ENCODE measurements at places on chromosomes 1 and 21.
A peak's percentile ranks its signal among the peaks of the same experiment; 100 is the strongest.

DNA sequence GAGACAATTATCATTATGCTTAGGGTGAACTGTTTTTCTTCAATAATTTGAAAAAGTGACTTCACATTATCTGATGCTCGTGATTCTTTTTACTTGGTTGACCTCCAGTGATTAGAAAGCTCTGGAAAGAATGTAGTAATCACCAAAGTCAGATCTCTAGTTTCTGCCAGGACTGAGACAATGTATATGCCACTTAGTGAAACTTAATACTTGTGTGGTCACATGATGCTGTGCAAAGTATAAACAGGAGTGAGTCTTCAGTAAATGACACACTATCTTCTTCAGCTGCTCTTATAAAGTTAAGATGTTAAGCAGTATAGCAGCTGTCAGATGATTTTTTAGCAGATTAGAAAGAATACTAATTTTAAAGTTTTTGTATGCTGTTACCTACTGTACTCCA, 17.2 kb downstream of the VCAM1 start:
- no peak for DNase-seq

DNA sequence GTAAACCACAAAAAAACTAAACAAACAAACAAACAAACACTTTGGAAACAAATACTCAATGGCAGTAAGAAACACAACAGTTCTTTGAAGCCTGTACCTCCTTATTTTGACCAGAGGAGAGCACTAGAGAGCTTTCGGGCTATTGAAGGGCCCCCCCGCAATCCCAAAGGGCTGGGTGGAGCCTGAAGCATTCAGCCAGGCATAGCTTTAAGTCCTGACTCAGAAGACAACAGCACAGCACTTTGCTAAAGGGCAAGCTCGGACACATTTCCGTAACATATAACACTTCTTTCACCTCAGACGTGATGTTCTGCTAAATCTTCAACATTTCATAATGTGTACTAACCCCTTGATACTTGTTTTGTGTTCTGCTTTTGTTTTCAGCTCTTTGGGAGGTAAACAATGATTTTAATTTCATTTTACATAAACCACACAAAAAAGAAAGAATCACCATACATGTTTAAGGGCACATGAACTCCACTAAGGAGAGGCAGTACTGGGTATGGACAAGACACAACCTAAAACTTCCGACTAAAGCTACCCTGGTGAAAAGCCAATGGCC, 9.7 kb upstream of the SHCBP1L start:
- DNase-seq, result peak; percentile 6

DNA sequence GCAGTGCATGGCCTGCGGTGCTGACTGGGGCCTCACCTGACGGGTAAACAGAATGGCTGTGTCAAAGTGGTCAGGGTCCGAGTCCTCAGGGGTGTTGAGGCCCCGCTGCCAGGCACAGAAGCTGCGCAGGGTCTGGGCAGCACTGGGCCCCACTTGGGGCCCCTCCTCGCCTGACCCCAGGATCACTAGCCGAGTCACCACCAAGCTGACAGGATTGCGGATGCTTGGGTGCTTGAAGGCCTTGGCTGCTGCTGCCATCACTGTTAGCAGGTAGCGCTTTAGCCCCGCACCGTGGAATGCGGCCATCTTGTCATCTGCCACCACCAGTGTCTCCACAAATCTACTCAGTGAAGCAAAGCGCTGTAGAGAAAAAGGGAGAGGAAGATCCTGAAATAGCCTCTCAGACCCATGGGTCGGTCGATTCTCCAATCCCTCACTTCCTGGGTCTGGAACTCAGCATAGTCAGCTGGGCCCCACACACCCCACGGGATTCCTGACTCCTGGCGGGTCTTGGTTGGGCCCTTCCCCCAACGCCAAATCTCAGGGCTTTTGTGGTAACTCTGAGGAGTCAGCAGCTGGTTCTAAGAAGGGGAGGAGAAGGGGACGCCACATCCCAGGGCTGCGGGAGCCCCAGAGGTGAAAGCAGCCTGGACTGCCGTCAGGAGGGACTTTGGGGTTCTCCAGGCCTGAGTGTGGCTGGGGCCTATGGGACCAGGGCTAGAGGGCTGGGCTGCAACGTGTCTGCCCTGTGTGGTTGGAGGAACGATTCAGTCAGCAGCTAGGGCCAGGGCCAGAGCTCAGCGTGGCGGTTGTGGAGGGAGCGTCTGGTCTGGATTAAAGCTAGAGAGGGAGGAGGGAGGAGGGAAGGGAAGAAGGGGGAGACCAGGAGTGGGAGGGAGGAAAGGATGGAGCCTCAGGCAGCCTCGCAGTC, 2.1 kb downstream of the ADAMTS4 start:
- DNase-seq, result no peak

GRCh38 chr1:83689921-83690868, 308.7 kb downstream of the TTLL7 start:
- DNase-seq, result no peak

DNA sequence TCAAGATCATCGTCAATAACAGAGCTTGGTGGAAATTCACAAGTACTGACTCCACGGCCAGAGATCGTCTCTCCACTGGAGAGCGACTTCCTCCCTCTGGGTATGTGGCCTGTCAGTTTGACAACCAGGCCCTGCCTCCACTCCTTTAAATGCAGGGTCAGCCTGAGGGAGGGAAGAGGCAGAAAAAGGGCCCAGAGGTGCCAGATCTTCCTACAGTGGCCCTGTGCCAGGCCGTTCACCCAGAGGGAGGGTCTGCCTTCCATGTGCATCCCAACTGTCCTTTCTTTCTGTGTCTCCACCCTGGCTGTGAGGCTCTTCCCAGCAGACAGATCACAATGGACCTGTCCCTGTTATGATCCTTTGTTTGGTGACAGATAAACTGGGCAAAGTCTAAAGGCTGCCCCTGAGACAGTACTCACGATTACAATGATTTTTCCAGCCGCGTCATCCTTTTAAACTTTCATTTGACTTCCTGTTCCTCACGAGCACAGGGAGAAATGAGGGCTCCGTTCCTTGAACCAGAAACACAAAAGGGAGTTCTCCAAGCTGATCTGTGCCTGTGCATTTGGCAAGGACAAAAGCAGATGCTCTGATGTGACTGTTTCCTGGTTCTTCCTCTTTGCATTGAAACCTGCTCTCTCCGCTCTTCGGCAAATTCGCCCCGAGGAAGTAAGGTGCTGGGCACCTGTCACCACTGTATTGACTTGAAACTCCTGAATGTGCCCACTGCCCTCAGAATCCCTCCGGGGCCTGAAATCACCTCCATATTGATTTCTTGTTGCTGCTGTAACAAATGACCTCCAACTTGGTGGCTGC, 126.7 kb downstream of the PGBD5 start:
- DNase-seq, result no peak

DNA sequence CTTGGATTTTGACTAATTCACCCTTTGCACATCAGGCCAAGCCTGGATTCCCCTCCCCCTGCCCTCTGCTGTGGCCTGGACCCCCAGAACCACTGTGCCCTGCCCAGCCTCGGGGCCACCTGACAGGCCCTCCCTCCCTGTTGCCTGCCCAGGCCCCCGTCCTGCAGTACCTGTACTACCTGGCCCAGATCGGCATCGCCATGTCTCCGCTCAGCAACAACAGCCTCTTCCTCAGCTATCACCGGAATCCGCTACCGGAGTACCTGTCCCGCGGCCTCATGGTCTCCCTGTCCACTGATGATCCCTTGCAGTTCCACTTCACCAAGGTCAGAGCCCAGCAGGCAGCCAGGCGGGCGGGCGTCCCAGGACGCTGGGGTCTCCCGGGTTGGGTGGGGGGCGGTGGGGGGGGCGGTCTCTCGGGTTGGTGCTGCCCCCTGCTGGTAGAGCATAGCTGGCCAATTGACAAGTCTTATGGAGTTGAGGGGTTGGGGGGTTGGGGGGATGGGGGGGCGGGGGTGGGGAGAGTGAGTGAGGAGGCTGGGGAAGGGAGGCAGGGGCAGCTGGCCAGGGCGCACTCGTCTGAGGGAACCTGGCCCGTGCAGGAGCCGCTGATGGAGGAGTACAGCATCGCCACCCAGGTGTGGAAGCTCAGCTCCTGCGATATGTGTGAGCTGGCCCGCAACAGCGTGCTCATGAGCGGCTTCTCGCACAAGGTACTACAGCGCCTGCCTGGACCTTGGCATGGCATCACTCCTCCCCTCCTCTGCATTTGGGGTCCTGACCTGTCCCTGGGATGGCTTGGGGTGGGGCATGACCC, 10.7 kb downstream of the AMPD2 start:
- no peak for DNase-seq

DNA sequence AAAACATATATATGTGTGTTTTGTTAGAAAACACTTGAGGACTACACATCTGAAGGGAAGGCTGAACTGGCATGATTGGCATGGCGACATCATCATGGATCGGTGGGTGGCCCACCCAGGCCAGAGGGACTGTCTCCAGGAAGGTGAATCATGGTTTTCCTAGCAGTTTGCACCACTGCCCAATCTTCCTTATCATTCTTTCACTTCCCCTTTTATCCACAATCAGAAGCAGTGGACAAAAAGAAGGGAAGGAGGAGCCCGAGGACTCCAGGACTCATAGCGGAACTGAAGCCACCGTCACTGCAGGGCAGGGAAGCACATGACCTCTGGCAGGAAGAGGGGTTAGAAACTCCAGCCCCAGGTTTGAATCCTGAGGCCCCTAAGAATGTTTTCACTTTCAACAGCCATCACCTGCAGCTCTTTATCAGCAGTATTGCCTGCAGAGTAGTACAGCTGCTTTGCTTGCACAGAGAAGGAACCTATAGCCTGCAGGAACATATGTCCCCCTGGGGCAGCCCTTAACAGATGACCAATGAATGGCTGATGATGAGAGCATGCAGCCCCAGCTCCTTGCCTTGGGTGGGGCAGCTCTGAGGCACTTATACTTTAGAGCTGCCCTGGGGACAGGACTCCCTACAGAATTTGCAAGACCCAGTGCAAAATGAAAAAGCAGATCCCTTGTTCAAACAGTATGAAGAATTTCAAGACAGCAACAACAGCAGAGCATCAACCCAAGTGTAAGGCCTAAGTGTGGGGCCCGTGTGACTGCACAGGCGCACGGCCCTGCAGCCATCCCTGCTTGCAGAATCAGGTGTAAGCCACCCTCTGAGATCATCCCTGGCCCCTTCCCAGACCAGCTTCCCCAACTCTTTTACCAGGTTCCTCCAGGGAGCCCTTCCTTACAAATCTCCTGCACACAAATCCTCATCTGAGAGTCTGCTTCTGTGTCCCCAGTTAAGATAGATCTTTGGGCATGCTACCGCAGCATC, 241.8 kb upstream of the IRF2BP2 start:
- DNase-seq, result no peak

GRCh38 chr1:205248793-205249601, 21.3 kb downstream of the TMCC2 start:
- no peak for DNase-seq

DNA sequence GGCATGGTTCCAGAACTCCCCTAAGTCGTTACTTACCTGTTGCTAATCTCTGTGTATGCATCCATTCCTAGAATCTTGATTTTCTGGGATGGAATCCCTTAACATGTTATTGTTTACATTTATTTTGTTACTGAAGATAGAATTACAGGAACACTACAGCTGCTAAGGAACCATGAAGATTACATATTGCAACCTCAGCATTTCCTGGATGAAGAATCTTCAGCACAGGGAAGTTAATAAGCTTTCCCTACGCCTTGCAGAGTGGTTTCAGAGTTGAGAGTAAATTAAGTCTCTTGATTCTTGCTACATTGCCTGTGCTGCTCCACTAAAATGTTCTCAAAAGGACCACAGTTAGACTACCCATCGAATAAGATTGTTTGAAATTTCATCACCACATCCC, 31.4 kb upstream of the GBP6 start:
- DNase-seq, result no peak

DNA sequence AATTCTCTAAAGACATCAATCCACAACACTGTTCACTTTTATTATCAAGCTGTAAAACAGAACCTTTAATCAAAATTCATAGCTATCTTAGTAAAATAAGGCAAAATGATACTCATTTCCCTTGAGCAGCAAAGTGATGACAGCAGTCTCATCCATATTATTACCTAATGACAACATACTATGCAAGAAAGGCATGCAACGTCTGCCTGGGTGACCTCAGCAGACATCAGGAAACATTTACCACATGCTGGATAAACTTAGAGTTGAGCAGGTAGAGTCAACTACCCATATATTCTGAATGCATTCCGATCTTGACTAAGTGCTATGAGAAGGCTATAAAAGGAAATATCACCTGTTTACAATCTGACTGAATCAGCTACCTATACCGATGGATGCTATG, 145.1 kb downstream of the SIPA1L2 start:
- DNase-seq, result no peak

GRCh38 chr1:22830041-22830566, 119.5 kb downstream of the EPHB2 start:
- DNase-seq, result no peak

DNA sequence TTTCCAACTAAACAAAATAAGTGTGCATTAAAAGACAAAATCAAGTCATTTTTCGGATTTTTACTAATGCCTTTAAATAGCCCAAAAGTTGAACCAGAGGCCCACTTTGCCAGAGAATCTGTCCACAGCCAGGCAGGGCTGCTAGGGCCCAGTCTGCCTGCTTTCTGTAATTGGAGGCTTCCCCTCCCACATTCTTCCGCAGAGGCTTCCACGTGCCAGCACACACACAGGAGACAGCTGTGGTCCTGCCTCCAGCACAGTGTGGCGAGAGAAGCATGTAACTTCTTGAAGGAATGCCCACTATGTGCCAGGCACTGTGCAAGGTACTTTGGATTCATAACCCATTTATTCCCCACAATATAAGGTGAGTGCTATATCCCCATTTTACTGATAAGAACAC, 11.3 kb upstream of the PDZK1IP1 start:
- no peak for DNase-seq

GRCh38 chr1:243726806-243727502, 123.1 kb downstream of the AKT3 start:
- DNase-seq, result no peak

DNA sequence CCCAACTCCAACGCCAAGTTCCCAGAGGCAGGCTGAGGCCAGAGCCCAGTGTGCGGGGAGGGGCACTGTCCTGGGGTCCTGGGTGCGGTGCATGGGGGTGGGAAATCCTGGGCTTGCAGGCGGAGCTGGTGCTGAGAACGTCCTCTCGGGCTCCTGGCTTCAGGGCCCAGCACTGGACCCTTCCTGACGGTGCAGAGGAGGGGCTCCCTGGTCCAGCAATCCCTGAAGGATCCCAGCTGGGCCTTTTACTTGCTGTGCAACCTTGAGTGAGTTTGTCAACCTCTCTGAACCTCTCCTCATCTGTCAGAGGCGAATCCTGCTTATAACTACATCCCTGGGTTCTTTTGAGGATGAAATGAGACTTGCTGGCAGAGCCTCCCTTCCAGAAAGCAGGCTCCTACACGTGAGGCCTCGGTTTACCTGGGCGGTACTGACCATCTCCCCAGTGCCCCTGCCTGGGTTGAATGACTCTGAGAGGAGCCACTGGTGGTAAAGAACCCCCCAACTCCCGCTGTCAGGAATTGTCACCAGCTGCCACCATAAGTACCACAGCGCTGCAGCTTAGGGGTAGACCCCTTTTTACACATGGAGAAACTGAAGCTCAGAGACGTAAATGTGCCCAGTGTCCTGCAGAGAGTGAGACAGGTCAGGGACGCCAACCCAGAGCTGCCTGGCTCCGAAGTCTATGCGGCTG, 77.3 kb downstream of the DHRS3 start:
- no peak for DNase-seq

Data from activated T-helper 1 cell treated with anti-CD3 and anti-CD28 coated beads, Interleukin-12 subunit alpha, Interleukin-12 subunit beta, Interleukin-2, Interleukin-4 antibody, amounts not matched to agents 30 ng/mL and 10 ng/mL and 1 ng/mL, durations not matched to agents 14 hours and 24 hours and 36 hours (primary cell).